Central memory CD8-positive, alpha-beta T cell (primary cell): ENCODE measurements at places on chromosomes 2 and 18.
A peak's percentile ranks its signal among the peaks of the same experiment; 100 is the strongest.

GRCh38 chr2:99956232-99957030 lies 186.0 kb downstream of the AFF3 start:
- DNase-seq: no peak

DNA sequence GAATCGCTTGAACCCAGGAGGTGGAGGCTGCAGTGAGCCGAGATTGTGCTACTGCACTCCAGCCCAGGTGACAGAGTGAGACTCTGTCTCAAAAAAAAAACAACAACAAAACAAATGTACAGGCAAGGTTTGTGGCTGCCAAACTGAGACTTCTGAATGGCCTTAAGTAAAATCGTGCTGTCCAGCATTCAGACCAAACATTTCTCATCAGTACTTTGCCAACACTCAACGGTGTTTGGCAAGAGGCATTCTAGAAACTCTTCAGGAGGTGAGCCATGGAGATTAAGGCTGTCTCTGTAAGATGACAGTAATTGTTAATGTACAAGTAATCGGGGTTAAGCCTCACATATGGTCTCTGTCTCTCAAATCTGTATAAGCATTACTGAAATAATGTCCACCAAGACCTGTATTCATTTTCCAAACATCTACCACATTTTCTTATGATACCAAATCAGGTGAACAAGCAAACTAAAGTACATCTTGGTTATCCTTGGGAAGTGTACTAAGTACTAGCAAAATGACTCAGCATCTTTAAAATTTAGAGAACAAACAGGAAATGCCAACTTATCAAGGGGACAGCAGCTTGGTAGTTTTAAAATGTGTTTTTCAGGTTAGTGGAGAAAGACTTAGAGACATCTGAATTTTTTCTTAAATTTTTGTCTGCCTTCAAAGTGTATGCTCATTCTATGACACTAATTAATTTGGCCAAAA lies 29.3 kb downstream of the SERPINE2 start:
- no peak for DNase-seq

DNA sequence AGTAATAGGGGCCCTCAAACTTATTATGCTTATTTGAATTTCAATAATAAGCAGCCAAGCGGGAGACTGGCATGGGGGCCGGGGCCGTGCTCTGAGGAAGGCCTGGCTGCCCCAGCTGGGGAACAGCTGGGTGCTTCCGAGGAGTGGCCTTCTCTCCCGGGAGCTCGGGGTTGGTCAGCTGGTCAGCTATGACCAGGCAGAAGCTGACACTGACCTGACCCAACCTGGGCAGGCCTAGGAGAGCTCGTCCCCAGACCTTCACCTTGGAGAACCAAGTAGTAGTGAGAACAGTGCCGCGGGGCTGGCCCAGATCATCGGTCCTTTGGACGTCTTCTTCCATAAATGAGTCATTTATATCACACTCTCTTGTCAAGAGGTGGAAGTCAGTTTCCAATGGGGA lies 36.1 kb downstream of the RRM2 start:
- no peak for DNase-seq

GRCh38 chr2:240298117-240298790 lies 137.2 kb upstream of the GPC1 start:
- DNase-seq: no peak

GRCh38 chr18:51765606-51766360 lies 568.3 kb upstream of the MEX3C start:
- no peak for DNase-seq

DNA sequence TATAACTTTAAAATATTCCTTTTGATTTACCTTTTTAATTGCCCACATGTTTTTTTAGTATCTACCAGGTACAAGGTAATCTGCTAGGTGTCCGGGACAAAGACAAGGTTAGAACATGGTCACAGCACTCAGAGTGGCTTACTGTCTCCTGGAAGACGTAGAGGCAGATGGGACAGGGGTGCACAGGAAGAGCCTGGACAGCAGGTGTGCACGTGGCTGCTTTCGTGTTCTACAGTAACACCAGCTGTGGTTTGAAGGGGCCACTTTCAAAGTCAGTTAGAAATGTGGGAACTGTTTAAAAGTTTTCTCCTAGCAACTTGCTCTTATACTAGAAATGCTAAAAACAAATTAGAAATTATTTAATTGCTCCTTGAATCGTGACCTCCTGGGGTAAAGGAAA lies 102.9 kb upstream of the ALPP start:
- DNase-seq: no peak

GRCh38 chr2:67662222-67662621 lies 265.1 kb downstream of the ETAA1 start:
- DNase-seq: no peak

- DNase-seq: no peak
Measured at GRCh38 chr2:19355416-19355821, 3.0 kb downstream of the OSR1 start.

GRCh38 chr2:235002198-235003095 lies 50.6 kb downstream of the SH3BP4 start:
- DNase-seq: no peak

DNA sequence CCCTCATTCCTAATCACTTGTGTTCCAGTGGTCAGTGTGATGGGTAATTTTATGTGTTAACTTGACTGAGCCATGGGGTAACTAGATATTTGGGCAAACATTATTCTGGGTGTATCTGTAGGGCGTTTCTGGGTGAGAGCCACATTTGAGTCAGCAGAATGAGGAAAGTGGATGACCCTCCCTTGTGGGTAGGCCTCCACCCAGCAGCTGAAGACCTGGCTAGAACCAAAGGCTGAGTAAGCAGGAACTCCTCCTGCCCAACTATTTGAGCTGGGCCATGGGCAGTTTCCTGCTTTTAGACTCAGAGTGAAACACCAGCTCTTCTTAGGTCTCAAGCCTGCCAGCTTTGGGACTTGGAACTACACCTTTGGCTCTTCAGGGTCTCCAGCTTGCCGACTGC lies 141.8 kb downstream of the ACKR3 start:
- no peak for DNase-seq

DNA sequence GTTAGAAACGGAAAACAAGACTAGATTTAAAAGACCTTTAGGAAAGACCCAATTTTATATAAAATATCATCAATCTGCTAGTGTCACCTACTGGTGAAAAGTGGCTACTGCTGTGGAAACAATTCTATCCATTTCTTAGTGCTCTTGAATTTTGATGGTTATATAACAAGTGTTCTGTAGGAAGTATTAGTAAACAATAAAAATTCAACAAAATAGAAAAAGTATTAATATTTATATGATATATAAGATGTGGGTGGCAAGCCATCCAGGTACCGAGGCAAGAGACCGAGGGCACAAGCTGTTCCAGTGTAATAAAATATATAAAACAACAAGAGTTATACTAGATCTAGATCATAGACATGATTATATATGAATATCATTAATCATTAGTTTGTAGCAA lies 6.2 kb upstream of the TMEM87B start:
- DNase-seq: no peak

DNA sequence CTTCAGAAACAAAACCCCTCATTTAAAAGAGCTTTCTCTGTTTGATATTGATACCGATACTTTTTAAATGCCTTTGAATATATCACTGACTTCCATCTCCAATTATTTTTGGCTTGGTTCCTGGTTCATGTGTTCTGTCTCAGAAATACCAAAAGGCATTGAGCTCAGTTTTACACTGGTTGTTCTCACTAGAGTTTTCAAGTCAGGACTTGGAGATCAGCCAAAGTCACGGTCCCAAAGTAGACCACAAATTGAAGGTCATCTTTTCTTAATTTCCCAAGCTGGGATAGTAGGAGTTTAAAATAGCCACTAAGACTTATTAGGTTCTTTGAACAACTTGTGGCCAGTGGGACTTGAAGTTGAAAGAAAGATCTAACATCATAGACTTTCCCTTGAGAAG lies 24.2 kb downstream of the DHRS9 start:
- DNase-seq: no peak

GRCh38 chr2:62200868-62201267 lies 5.0 kb downstream of the B3GNT2 start:
- DNase-seq: no peak

- DNase-seq: peak; percentile 93
Measured at GRCh38 chr18:59139291-59139614, 431 bp upstream of the SEC11C start.

GRCh38 chr2:83844490-83844889 lies 614.6 kb downstream of the SUCLG1 start:
- no peak for DNase-seq

GRCh38 chr18:45726603-45727002 lies 2.6 kb downstream of the SLC14A1 start:
- no peak for DNase-seq

- no peak for DNase-seq
Measured at GRCh38 chr2:54577035-54577434, 120.9 kb downstream of the SPTBN1 start.

DNA sequence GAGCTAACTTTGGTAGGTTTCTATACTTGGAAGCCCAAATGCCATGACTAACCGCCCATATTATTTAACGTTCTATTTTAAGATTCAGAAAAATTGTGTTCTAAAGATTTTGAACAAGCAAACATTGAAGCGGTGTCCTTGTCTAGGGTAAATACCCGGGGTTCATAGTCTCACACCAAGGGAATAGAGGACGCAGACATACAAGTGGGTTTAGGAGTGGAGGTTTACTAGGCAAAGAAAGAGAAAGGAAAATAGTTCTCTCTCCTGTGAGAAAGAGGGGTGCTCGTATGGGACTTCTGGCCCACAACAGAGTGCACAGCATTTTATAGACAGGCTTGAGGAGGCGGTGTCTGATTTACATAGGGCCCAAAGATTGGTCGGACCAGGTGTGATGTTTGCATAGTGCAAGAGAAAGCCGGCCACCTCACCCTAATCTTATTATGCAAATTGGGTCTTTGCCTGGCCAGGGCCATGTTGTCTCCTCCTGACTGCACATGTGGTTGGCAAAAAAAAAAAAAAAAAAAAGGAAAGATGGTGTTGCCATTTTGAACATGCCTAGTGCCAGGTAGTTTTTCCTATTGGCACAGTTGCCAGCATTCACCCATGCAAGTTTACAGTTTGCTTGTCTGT lies 1062.6 kb downstream of the LRP1B start:
- DNase-seq: no peak

GRCh38 chr2:128562471-128563347 lies 244.0 kb upstream of the HS6ST1 start:
- DNase-seq: no peak

DNA sequence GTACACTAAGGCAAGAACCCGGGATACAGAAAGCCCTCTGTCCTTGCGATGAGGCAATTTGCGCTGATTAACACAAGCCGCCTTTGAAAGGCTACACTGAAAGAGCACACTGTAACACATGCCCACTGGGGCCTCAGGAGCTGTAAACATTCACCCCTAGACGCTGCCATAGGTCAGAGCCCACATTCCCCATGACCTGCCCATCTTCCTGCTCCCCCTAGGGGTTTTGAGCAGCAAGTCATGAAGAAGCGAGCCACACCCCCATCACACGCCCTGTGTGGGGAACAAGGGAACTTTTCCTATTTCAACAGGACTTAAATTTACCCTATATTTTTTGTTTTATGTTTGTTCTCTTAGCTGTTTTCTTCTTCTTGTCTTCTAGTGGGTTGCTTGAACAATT lies 47.8 kb upstream of the SLC4A10 start:
- DNase-seq: no peak

DNA sequence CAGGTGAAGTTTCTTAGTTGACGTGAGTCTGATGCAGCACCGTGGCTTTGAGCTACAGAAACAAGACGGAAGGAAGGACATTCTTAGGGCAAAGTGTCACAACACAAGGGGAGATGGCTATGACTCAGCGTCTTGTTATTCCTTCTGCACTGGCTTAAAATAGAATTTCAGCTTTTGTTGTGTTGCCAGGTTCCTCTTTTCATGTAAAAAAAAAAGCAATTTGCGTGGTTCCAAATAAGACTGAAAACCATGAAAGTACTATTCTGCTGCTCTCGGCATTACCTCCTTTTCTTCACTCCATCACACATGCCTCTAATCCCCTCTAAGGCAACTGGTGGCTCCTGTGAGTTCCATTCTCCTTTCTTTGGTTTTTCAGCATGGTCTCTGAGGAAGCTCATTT lies 150.1 kb downstream of the ANTXR1 start:
- no peak for DNase-seq

- DNase-seq: no peak
Measured at GRCh38 chr2:118062048-118062447, 26.2 kb upstream of the INSIG2 start.

DNA sequence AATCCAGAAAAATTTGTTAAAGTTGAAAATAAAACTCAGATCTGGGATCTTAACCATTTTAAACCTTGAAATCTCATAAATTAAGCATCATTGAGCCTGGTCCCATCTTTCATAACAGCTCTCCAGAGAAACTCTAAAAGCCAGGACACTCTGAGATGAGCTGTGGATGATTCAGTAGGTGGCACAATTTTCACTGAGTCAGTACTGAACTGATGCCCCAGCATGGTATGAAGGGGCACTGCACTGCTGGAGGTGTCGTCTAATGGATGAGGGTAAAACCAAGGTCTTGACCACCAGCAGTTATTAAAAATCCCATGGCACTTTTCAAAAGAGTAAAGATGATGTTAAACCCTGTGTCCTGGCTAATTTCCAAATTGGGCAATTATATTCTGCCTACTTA lies 170.6 kb downstream of the FIGN start:
- no peak for DNase-seq

- no peak for DNase-seq
Measured at GRCh38 chr2:177708660-177709444, 316.3 kb downstream of the AGPS start.

DNA sequence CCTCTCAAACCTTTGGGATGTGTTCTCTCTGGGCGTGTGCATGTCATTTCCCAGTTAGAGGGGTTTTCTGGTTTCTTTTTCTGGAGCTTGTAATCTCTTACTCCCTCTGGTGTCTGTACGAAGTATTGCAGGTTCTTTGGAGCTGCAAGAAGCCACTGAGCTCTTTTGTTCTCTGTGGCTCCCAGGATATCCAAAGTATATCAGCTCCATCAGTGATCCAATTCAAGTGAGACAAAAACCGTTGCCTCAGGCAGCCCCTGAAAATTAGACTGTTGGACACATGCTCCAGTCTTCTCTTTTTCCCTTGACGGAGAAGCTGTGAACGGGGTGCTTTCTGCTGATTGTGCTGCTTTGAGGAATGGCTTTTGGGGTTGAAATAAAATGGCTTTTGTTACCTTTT lies 59.0 kb upstream of the LDLRAD4 start:
- DNase-seq: no peak

- DNase-seq: no peak
Measured at GRCh38 chr2:72496479-72496878, 329.4 kb downstream of the EXOC6B start.

- no peak for DNase-seq
Measured at GRCh38 chr2:115214050-115214449, 771.6 kb downstream of the DPP10 start.

GRCh38 chr2:11408959-11409571 lies 56.9 kb downstream of the E2F6 start:
- no peak for DNase-seq

- DNase-seq: no peak
Measured at GRCh38 chr2:49288902-49289700, 134.8 kb upstream of the FSHR start.

DNA sequence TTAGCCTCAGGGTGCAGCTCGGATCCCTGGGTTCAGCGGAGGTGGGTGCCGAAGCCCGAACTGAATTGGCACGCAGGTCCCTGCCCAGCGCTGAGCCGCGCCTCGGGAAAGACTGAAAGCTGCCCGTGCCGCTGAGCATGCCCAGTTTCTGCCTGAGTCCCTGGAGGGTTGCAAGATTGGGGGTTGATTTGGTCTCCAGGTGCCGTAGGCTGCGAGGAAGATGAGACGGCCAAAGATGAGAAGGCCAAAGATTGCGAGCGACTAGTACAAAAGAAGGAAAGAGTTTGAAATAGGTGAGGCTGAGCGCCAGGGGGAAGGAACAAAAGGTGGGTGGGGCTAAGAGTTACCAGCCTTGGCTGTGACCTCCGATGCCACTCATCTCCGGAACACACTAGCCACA lies 852 bp upstream of the KCNH7 start:
- DNase-seq: no peak
